ENCODE measurements at places on chromosomes 6 and 20. TPM values are rescaled to one million over a fixed set of nuclear protein-coding genes. Genes with fewer than 3 reads are reported as not detected.
A peak's percentile ranks its signal among the peaks of the same experiment; 100 is the strongest.

DNA sequence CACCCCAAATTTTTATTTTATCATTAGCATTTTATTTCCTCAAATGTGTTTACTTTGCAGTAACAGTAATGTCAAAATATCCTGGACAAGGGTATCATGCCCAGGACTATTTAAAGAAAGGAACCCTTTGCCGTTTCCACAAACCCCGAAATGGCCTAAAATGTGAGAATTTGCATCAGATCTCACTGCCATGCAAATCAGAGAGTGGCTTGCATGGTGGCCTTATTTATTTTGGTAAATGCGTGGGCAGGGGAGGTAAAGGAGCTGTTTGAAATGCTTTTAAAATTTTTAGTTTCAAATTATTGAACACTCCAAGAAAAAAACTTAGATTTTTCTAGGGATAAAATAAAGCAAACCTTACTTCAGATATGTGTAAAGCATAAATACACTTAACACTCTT, 43.8 kb downstream of the ADAT2 start:
- H3K27ac ChIP-seq = no peak overlapping the region
- H3K4me1 ChIP-seq = no peaks in the 10 kb centered on the region
- H3K27me3 ChIP-seq = no peaks in the 10 kb centered on the region
- no peaks in the 10 kb centered on the region for H3K36me3 ChIP-seq

DNA sequence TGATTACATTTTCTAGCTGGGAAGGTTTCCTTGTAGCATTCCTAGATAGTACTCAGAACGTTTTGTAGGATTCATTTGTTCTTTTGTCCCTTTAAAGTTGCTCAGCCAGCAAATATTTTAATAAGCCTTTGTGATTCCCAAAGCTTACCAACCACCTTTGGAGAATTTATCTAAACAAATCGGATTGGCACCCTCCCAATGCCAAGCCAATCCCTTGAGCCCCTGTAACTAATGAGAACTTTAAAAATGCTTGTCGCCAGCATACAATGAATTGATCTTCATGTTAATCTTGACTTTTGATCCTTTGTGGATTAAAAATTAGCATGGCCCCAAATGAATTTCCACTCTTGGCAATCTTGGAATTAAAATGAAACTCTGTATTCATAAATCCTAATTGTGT, 559.5 kb downstream of the UTRN start:
- H3K4me3 ChIP-seq = no peak overlapping the region
- DNase-seq = no peak
- H3K4me1 ChIP-seq = peaks cover 2% of the 10 kb centered on the region
- no peak overlapping the region for H3K27ac ChIP-seq
- peaks cover 4% of the 10 kb centered on the region for H3K36me3 ChIP-seq
- H3K27me3 ChIP-seq = no peaks in the 10 kb centered on the region

GRCh38 chr6:55174211-55175026, at the start of gene HCRTR2:
Gene HCRTR2, plus strand, starts transcription at chr6:55174515. Its CDS starts 73 bp downstream, at chr6:55174588.
- peaks cover 27% of the 10 kb centered on the region for H3K27me3 ChIP-seq
- H3K36me3 ChIP-seq = no peaks in the 10 kb centered on the region
- no peak within 1 kb of the TSS for H3K27ac ChIP-seq
- peaks cover 2% of the 10 kb centered on the region for H3K4me1 ChIP-seq
- no peak within 1 kb of the TSS for H3K4me3 ChIP-seq
- peak; percentile 1 for DNase-seq

DNA sequence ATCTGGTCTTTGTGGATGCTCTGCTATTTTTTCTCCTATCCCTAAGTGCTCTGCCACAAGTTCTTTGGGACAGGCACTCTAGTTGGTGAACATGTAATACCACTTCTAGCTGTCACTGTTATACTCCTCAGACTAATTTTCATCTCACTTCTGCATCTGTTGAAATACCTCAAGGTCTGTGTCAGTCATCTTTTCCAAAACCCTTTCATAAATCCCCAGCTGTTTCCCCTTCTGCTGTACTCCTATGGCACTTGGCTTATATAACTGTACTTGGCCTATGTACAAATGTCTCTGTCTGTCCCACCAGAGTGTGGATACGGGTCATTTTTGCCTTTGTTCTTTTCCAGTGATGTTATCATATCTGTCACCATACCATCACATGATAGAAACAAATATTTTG, 124.2 kb downstream of the FHL5 start:
- H3K36me3 ChIP-seq = no peaks in the 10 kb centered on the region
- H3K4me1 ChIP-seq = no peaks in the 10 kb centered on the region
- no peak overlapping the region for H3K27ac ChIP-seq
- no peak for DNase-seq
- no peaks in the 10 kb centered on the region for H3K27me3 ChIP-seq

DNA sequence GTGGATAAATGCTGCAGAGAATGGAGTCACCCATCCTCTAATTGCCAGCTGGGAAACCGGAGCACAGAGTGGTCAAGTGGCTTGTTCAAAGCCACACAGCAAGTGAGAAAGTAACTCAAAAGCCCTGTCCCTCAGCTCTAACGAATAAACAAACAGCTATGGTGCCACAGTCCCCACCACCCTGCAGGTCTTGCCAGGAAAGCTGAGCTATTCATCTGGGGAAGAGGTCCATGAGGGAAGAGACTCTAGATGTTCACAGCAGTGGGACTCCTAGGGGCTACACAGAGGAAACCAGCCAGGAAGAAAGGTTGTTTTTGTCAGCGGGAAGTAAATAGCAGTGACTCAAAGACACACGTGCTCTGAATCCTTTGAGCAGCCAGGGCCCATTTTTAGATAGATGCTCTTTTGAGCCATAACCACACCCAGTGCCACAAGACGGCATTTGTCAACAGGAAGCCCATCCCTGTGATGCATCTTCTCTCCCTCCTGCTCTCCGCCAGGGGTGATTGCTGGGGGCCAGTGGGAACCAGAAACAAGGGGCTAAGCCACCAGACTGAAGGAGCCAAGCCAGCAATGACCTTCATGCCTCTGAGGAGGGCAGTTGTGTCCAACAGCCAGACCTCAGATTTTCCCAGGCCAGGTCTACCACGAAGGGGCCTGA, 32.4 kb upstream of the TCP11 start:
- H3K36me3 ChIP-seq = no peaks in the 10 kb centered on the region
- H3K4me1 ChIP-seq = peaks cover 17% of the 10 kb centered on the region
- DNase-seq = no peak
- H3K27ac ChIP-seq = no peak overlapping the region
- no peaks in the 10 kb centered on the region for H3K27me3 ChIP-seq

PLEKHG1 gene
- 0.09 TPM for polyA plus RNA-seq

GRCh38 chr6:11473008-11473740, 64.4 kb upstream of the TMEM170B start:
- H3K27me3 ChIP-seq = peaks cover 2% of the 10 kb centered on the region
